ENCODE measurements at places on chromosomes 11 and 22.

- DNase-seq, result no peak
Observed at GRCh38 chr11:46161201-46161600, 39.9 kb upstream of the PHF21A start.

DNA sequence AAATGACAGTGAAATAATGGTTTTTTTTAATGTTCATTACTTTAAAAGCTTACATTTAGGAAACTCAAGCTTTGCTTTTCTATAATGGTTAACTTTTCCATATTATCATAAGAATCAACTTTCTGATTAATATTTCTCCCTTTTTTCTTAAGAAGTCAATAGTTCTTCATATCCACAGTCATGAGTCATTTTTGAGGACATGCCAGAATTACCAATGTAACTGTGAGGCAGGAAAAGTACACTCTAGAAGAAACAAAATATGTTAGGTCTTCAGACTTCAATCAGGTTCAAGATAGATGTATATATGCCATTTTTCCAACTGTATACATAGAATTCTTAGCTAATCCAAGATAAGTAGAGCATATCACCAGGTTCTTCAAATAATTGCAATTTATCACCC, 10.9 kb downstream of the MS4A6A start:
- DNase-seq, result no peak

DNA sequence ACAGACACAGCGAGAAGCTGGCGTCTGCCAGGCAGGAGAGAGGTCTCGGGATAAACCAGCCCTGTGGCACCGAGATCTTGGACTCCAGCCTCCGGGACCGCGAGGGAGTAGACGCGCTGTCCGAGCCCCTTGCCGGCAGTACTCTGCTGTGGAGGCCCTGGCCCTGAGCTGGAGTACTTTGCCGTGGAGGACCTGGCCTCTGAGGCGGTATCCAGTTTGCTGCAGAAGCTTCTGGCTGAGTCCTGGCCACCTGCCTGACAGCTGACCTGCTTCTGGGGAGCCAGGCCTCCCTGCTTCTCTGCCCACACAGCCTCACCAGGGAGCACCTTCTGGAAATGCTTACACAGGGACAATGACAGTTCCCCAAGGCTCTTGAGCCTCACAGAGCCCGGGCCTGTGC, 31.6 kb upstream of the CARS1 start:
- no peak for DNase-seq

DNA sequence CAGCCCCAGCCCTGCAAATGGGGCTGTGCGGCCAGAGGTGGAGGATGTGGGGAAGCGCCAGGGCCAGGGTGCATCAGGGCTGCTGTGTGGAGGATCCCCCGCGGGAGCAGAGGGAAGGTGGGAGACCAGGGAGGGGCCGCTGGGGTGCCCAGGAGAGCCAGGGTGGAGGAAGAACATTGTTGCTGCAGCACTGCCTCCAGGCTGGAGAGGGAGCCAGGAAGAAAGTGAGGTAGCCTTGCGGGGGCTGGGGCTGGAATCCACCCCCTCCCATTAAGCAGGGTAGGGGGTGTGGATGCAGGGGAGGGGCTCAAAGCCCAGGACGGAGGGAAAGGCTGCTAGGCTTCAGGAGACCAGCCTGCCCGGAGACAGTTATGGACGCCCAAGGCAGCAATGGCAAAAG, 15.0 kb downstream of the CABP7 start:
- no peak for DNase-seq

DNA sequence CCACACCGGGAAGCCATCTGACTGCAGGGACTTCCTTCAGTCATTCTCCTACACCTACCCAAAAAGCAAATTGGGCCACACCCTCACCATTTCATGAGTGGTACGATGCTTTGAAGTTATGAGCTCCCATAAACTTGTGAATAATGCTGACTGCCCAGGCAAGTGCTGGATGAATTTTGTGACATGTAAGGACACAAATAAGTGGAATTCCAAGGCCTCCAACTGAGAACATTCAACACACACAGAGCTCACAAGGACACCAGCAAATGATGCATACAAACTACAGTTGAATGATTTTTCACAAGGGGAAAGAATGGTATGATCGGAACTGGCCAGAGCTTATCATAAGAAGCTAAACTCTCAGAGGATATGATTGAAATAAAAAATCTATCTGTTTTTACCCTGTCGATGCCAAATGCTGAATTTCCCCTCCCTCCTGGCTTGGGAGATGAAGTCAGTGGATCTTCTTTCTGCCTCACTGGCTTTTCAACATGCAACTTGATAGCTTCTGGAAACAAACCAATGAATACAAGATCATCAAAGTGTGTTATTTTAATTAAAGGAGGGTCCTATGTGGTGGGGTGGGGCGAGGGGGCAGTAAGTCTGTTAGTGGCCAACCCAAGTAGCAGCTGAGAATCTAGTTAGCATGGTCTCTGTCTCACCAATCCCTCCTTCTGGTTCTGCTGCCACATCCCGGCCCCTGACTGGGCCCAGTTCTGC, 123.8 kb downstream of the WT1 start:
- no peak for DNase-seq

All from stimulated activated CD8-positive, alpha-beta memory T cell treated with anti-CD3 and anti-CD28 coated beads, Interleukin-7, amount 100 ng/mL, for 4 hours (primary cell).